ENCODE measurements at places on chromosomes 13 and 19. TPM values are rescaled to one million over a fixed set of nuclear protein-coding genes. Genes with fewer than 3 reads are reported as not detected.

The ZGLP1 gene
- 7.6 TPM for polyA plus RNA-seq

The RFXAP gene
- polyA plus RNA-seq, result 6.9 TPM

The SIGLEC5 gene
- polyA plus RNA-seq, result 0.18 TPM

The PSG7 gene
- not detected for polyA plus RNA-seq

DNA sequence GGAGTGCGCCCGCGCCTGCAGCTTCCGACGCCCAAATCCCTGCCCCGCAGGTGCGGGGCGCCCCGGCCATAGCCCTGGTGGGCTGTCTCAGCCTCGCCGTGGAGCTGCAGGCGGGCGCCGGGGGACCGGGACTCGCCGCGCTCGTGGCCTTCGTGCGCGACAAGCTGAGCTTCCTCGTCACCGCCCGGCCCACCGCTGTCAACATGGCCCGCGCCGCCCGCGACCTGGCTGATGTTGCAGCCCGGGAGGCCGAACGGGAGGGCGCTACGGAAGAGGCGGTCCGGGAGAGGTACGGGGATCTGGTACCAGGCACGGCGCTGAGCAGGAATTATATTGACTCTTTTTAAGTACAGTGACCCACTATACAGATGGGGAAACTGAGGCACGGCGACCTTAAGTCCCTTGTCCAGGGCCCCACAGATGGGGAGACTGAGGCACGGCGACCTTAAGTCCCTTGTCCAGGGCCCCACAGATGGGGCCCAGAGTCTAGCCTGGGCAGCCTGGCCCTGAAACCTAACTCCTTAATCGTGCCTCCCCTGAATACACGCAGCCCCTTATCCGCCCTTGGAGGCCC is 586 bp downstream of the MRI1 start:
- DNase-seq, result no peak

- peak; percentile 99 for DNase-seq
These were observed 12.8 kb downstream of the IER2 start for GRCh38 chr19:13162724-13163608.

- DNase-seq, result no peak
These were observed 18.3 kb downstream of the NUP58 start for GRCh38 chr13:25319771-25320170.

Measured in large intestine (tissue), 12 donors.